Astrocyte (in vitro differentiated cells and primary cell): ENCODE measurements at places on chromosomes 4 and X. TPM values are rescaled to one million over a fixed set of nuclear protein-coding genes. Genes with fewer than 3 reads are reported as not detected.

GRCh38 chr4:141356963-141357335 lies 136.3 kb downstream of the ZNF330 start:
- peaks cover 10% of the 10 kb centered on the region for H3K4me1 ChIP-seq
- H3K4me3 ChIP-seq, result no peak overlapping the region
- DNase-seq, result no peak
- H3K36me3 ChIP-seq, result no peaks in the 10 kb centered on the region

GRCh38 chr4:153592064-153592463 lies 92.0 kb upstream of the TLR2 start:
- no peaks in the 10 kb centered on the region for H3K27me3 ChIP-seq
- H3K4me3 ChIP-seq, result no peak overlapping the region
- DNase-seq, result no peak
- H3K36me3 ChIP-seq, result peaks cover 9% of the 10 kb centered on the region
- H3K27ac ChIP-seq, result no peak overlapping the region

GRCh38 chr4:168679397-168679796 lies 182.5 kb downstream of the PALLD start:
- H3K27me3 ChIP-seq, result no peaks in the 10 kb centered on the region
- H3K4me1 ChIP-seq, result peaks cover 18% of the 10 kb centered on the region
- no peak overlapping the region for H3K4me3 ChIP-seq
- no peak for DNase-seq
- peaks cover 10% of the 10 kb centered on the region for H3K36me3 ChIP-seq
- peak overlapping the region; percentile 62 for H3K27ac ChIP-seq

GRCh38 chrX:13689741-13690211 lies 848 bp downstream of the RAB9A start:
- H3K27me3 ChIP-seq, result no peaks in the 10 kb centered on the region
- no peaks in the 10 kb centered on the region for H3K36me3 ChIP-seq
- H3K27ac ChIP-seq, result peak overlapping the region; percentile 93
- peak overlapping the region; percentile 94 for H3K4me3 ChIP-seq
- peak; percentile 12 for DNase-seq
- peaks cover 25% of the 10 kb centered on the region for H3K4me1 ChIP-seq

DNA sequence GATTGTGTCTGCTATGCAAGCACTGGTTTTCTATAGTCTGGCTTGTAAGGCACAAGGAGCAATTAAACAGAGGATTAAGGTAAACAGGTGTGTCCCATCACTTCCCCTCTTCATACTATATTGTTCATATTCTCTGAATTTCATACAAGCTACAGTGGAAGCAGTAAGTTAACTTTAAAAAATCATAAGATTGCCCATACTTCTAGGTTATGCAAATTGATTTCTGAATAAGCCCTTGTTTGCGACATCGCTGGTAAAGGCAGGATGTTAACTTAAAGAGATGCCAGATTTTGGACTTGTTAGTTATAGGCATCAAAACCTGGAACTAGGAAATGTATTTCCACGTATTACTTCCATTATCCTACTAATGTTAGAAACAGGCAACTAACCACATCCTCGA lies 1.0 kb upstream of the TMEM131L start:
- H3K36me3 ChIP-seq, result no peaks in the 10 kb centered on the region
- no peak overlapping the region for H3K27ac ChIP-seq
- H3K27me3 ChIP-seq, result no peaks in the 10 kb centered on the region
- no peak for DNase-seq
- H3K4me1 ChIP-seq, result peaks cover 4% of the 10 kb centered on the region

GRCh38 chrX:16516232-16516876 lies 133.6 kb upstream of the S100G start:
- no peak overlapping the region for H3K27ac ChIP-seq
- peak; percentile 14 for DNase-seq
- H3K4me1 ChIP-seq, result no peaks in the 10 kb centered on the region
- no peaks in the 10 kb centered on the region for H3K27me3 ChIP-seq
- H3K36me3 ChIP-seq, result no peaks in the 10 kb centered on the region

GRCh38 chrX:1041091-1041490 lies 171.4 kb downstream of the CRLF2 start:
- H3K27ac ChIP-seq, result no peak overlapping the region
- H3K36me3 ChIP-seq, result no peaks in the 10 kb centered on the region
- H3K27me3 ChIP-seq, result no peaks in the 10 kb centered on the region
- no peak for DNase-seq
- H3K4me3 ChIP-seq, result no peak overlapping the region

- no peak overlapping the region for H3K27ac ChIP-seq
- no peaks in the 10 kb centered on the region for H3K36me3 ChIP-seq
- DNase-seq, result no peak
- no peaks in the 10 kb centered on the region for H3K27me3 ChIP-seq
- H3K4me1 ChIP-seq, result no peaks in the 10 kb centered on the region
These were observed 335.2 kb downstream of the ADAM29 start for GRCh38 chr4:175253184-175253902.

GRCh38 chr4:11429699-11430045 lies 978 bp upstream of the HS3ST1 start:
- H3K27me3 ChIP-seq, result peaks cover 32% of the 10 kb centered on the region
- H3K27ac ChIP-seq, result no peak overlapping the region
- H3K4me1 ChIP-seq, result peaks cover 19% of the 10 kb centered on the region

DNA sequence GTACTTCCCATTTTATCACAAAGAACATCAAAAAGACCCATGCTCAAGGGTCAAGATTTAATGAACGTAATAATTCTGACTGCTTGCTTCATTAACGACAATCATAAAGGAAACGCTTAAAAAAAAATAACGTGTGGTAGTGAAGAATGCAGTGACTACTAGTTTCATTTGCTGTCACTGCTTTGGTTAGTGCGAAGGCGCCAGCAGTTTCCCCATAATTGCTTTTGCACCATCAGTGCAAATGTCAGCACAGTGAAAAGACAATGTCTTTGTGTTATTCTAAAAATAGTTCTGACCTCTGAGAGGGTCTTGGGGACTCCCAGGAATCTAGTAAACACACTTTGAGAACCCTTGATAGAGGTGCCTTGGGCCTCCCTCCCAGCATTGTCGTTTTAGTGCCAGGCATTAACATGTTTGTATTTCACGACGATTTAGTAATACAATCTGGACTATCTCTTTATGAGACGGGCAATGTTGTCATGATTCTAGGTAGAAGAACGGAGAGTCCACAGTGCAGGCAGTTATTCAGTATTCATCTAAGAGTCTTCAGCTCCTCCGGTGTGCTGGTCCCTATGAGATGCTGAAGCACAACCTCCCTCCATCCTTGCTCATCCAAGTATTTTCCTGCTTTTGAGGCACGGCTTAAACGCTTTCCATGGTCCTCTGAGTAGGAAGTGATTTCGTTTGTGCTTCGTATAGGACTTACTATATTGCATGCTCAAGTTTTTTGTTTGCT lies 71.0 kb downstream of the AFF1 start:
- no peaks in the 10 kb centered on the region for H3K27me3 ChIP-seq
- no peaks in the 10 kb centered on the region for H3K36me3 ChIP-seq
- H3K4me3 ChIP-seq, result peak overlapping the region; percentile 96
- H3K4me1 ChIP-seq, result peaks cover 15% of the 10 kb centered on the region
- DNase-seq, result no peak

DNA sequence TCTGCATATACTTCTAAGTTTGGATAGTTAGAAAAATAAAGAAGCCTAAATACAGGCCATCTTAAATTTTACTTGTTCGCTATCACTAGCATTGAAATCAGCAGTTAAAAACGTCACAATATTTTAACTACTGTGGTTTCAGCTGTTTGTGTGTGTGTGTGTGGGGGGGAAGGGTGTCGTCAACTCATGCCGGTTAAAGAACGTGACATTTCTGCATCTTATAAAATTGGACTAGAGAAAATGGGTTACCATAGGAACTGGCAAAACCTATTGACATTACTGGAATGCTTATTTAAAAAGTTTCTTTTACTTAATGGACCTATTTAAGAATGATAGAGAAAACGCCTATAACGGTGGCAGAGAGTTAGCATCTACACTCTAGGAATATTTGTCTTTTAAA lies 1.2 kb upstream of the CNKSR2 start:
- H3K27me3 ChIP-seq, result peaks cover 7% of the 10 kb centered on the region
- no peak overlapping the region for H3K27ac ChIP-seq
- DNase-seq, result no peak
- no peaks in the 10 kb centered on the region for H3K36me3 ChIP-seq
- peaks cover 5% of the 10 kb centered on the region for H3K4me1 ChIP-seq

GRCh38 chr4:102657206-102657605 lies 103.6 kb downstream of the MANBA start:
- no peaks in the 10 kb centered on the region for H3K27me3 ChIP-seq
- no peak overlapping the region for H3K27ac ChIP-seq
- H3K4me3 ChIP-seq, result no peak overlapping the region
- H3K36me3 ChIP-seq, result no peaks in the 10 kb centered on the region
- no peak for DNase-seq
- H3K4me1 ChIP-seq, result no peaks in the 10 kb centered on the region

SNCA gene
- 25.1 and 27.3 TPM in 2 replicates for total RNA-seq

PDHA1 gene
- total RNA-seq, result 158 and 163 TPM in 2 replicates

F8A3 gene
- total RNA-seq, result not detected in 2 replicates

PPM1K gene
- total RNA-seq, result 39.9 and 42.3 TPM in 2 replicates

DNA sequence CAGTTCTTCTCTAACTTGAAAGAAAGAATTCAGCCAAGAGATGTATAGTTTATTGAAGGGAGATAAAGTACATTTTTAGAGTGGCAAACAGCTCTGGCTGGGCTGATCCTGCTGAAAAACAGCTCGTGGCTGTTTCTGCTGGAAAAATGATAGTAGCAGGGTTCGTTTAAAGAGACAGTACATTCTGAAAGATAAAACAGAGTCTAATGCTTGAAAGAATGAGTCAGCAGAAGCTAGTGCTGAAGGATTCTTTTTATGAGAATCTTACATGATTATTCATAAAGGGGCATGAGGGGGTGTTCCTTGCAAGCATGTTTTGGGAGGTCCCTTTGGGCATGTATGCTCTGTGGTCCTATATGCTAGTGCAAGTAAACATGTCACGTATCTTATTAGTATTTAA lies 790.0 kb downstream of the PCDH18 start:
- H3K4me3 ChIP-seq, result no peak overlapping the region
- peak; percentile 14 for DNase-seq
- H3K36me3 ChIP-seq, result no peaks in the 10 kb centered on the region
- no peaks in the 10 kb centered on the region for H3K27me3 ChIP-seq

DNA sequence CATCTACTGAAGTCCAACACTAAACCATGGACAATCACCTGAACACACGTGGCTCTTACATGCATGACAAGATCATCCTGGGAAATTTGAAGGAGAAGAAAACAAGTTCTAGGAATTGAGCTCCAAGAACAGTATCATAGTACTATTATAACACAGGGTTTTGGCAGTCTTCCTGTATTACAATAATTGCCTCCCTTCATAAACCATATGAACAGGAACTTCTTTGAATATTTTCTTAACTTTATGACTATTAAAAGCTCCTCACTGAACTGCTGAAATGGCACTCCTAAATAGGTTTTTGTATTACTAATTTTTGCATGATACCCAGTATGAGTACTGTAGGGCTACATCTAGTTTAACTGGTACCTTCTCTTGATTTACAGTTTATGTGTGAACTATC lies 130.0 kb downstream of the ZAR1 start:
- no peaks in the 10 kb centered on the region for H3K27me3 ChIP-seq
- DNase-seq, result no peak
- H3K27ac ChIP-seq, result no peak overlapping the region
- H3K4me3 ChIP-seq, result no peak overlapping the region
- H3K4me1 ChIP-seq, result no peaks in the 10 kb centered on the region

CUL4B gene
- total RNA-seq, result 101 and 102 TPM in 2 replicates

SSX4B gene
- total RNA-seq, result not detected in 2 replicates

- no peak overlapping the region for H3K4me3 ChIP-seq
- peak; percentile 56 for DNase-seq
- H3K36me3 ChIP-seq, result no peaks in the 10 kb centered on the region
- no peak overlapping the region for H3K27ac ChIP-seq
- no peaks in the 10 kb centered on the region for H3K4me1 ChIP-seq
These were observed 32.6 kb downstream of the ABHD18 start for GRCh38 chr4:127997534-127998388.

DNA sequence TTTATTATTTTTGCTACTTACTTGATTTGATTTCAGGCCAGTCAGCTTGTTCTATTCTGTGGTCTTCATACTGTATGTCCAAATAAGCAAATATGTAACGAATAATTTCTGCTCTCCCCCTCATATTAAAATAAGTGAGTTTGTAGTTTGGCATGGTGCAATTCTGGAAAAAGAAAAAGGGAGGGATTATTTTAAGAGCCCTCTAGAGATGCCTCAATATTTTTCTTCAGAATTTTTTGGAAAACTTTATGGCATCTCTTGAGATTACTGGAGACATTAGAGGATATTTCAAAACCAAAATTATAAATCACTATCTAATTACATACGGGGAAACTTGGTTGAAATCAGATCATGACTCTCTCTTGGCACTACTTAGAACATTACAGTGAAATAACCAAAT lies 8.2 kb downstream of the HPGDS start:
- no peak for DNase-seq
- no peak overlapping the region for H3K4me3 ChIP-seq
- H3K27me3 ChIP-seq, result no peaks in the 10 kb centered on the region
- no peak overlapping the region for H3K27ac ChIP-seq

DNA sequence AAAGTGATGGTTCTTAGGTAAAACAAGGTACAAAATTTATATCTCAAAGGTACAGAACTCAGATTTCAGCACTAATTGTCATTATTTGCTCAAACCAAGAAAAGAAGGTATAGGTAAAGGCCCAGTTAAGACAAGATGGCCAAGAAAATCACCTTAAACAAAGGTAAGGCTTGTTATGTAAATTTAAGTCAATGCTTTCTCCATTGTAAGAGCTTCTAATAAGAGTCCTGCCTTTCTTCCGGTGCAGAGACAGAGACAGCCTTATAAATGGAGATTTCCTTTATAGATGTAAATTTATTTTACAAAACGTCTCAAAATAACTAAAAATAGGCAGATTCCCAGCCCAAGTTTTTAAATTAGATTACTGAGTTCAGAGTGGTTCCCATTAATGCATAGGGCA lies 89.9 kb downstream of the EDA start:
- no peaks in the 10 kb centered on the region for H3K27me3 ChIP-seq
- DNase-seq, result no peak
- no peaks in the 10 kb centered on the region for H3K4me1 ChIP-seq

GRCh38 chrX:119607018-119607389 lies 780 bp upstream of the NKRF start:
- no peak overlapping the region for H3K27ac ChIP-seq
- no peak for DNase-seq
- no peaks in the 10 kb centered on the region for H3K36me3 ChIP-seq
- H3K27me3 ChIP-seq, result no peaks in the 10 kb centered on the region
- peak overlapping the region; percentile 83 for H3K4me3 ChIP-seq
- peaks cover 4% of the 10 kb centered on the region for H3K4me1 ChIP-seq

- H3K4me3 ChIP-seq, result no peak overlapping the region
- DNase-seq, result no peak
- H3K36me3 ChIP-seq, result no peaks in the 10 kb centered on the region
- no peaks in the 10 kb centered on the region for H3K27me3 ChIP-seq
- H3K4me1 ChIP-seq, result no peaks in the 10 kb centered on the region
These were observed 262.8 kb downstream of the PRDM5 start for GRCh38 chr4:120659616-120660170.

GRCh38 chrX:17361620-17362019 lies 13.4 kb upstream of the NHS start:
- no peak for DNase-seq
- no peak overlapping the region for H3K4me3 ChIP-seq
- H3K27me3 ChIP-seq, result no peaks in the 10 kb centered on the region
- H3K4me1 ChIP-seq, result peaks cover 2% of the 10 kb centered on the region
- H3K27ac ChIP-seq, result no peak overlapping the region

- H3K27me3 ChIP-seq, result no peaks in the 10 kb centered on the region
- H3K27ac ChIP-seq, result no peak overlapping the region
- DNase-seq, result no peak
- H3K36me3 ChIP-seq, result no peaks in the 10 kb centered on the region
- H3K4me1 ChIP-seq, result peaks cover 12% of the 10 kb centered on the region
These were observed 97.9 kb downstream of the PHKA2 start for GRCh38 chrX:18886005-18886343.

GEMIN8 gene
- 9.5 and 10.5 TPM in 2 replicates for total RNA-seq

- H3K27me3 ChIP-seq, result no peaks in the 10 kb centered on the region
- peak within 1 kb of the TSS; percentile 55 for H3K4me3 ChIP-seq
- H3K27ac ChIP-seq, result peak within 1 kb of the TSS; percentile 38
- H3K4me1 ChIP-seq, result no peaks in the 10 kb centered on the region
These were observed at the start of gene TMSB15A for GRCh38 chrX:102515975-102516941. TSS of gene TMSB15A (minus strand) at chrX:102516739.
